ENCODE measurements at places on chromosomes 1 and 21.

DNA sequence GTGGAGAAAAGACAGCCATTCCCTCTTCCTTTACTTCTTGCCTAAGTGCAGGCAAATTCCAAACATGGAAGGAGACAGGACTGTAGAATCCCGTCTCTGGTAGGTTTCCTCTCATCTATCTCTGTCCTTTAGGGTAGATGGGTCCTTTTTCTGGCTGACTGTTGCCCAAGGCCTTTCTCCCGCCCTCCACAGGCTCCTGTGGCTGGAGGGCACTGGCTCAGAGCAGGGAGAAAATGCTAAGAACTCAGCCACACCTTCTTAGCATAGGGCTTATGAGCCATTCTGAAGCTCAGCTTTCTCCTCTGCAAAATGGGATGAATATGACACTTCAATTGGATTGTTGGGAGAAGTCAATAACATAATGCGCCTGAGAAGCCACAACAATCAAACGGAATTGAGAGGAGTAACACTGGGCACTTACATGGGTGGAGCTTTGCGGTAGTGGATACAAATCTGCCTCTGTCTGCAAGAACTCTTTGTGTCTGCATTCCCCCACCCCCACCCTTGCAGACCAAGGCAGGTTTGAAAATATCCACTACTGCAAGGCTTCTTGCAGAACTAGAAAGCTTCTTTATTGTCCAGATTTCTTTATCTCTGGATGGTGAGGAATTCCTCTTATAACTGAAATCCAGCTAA lies 94.7 kb downstream of the CSMD2 start:
- DNase-seq, result no peak

DNA sequence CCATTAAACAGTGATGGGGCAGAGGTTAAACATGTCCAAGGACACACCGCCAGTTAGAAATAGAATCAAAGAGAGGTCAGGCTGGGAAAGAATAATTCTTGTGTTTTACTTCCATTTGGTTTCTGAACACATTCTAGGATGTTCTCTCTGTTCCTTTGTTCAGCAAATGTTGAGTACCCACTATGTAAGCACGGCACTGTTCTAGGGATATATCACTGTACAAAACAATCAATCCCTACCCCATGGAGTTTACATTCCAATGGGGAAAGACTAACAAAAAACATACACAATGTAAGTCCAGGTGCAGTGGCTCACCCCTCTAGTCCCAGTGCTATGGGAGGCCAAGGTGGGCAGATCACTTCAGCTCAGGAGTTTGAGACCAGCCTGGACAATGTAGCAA lies 6.2 kb downstream of the MYOCOS start:
- DNase-seq, result no peak

GRCh38 chr1:58866578-58866977 lies 82.7 kb upstream of the JUN start:
- no peak for DNase-seq

DNA sequence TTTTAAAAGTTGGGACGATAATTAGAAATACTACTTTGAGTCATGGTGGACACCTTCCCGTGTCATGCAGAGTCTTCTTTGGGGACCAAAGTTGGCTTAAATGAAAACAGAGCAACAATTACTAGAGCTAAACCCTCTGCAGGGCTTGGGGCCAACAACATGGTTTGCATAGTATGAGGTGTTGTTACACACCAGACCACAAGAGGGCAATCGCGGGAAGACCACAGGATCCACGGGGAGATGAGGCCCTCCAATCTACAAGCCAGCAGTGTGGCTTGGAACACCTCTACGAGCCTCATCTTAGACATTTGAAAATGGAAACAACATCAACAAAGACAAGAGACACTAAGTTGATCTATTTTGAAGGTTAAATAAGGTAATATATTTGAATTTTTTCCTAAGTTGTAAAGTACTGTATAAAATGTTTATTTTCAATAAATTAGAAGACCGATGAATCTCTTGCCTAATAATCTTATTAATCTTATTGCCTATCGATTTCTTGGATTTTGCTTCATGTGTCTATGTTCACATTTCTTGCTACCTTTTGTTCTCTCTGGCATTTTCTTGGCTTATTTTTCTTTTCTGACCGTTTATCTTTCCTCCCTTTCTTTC lies 8.2 kb upstream of the SMCP start:
- no peak for DNase-seq

- DNase-seq, result no peak
Observed at GRCh38 chr1:217524787-217525520, 105.9 kb downstream of the GPATCH2 start.

GRCh38 chr1:99705385-99705784 lies 59.5 kb downstream of the PALMD start:
- no peak for DNase-seq
